ENCODE measurements at places on chromosomes 6 and 20. TPM values are rescaled to one million over a fixed set of nuclear protein-coding genes. Genes with fewer than 3 reads are reported as not detected.

DNA sequence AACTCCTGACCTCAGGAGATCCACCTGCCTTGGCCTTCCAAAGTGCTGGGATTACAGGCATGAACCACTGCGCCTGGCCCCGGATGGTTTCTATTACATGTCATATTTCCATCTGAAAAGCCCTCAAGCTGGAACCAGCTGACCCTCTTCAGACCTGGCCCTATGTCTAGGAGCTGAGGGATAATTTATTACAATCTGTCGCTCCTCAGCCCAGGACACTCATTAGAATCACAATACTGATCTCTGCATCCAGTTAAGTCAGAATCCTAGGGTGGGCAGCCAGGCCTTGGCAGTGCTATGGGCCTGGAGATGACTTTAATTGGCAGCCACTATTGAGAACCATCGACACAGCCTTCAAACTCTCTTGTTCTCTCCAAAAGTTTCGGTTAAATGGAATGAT is 162.6 kb upstream of the SNX9 start:
- H3K36me3 ChIP-seq: no peaks in the 10 kb centered on the region
- H3K4me1 ChIP-seq: no peaks in the 10 kb centered on the region
- H3K27ac ChIP-seq: no peak overlapping the region

DNA sequence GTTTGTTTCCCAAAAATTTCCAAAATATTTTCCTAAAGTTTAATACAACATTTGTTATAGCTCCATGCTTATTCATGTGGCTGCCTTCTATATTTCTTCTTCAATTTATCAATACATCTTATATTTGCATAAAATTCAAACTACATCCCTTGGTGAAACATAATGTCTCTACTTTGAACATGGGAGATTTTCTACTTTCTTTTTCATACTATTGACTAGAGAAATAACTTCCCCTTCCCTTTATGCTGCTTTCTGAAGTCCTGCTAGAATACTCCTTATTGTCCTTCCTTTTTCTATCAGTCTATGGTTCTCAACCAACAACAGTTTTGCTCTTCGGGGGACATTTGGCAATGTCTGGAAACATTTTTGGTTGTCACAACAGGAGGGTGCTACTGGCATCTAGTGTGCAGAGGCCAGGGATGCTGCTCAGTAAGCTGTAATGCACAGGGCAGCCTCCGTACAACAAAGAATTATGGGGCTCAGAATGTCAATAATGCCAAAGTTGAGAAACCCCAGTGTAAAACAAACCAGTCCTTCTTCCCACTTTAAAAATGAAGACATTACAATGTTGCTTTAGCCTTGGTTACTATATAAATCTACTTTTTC is 29.9 kb downstream of the MKKS start:
- DNase-seq: no peak
- H3K4me1 ChIP-seq: peaks cover 5% of the 10 kb centered on the region
- no peaks in the 10 kb centered on the region for H3K36me3 ChIP-seq
- H3K27me3 ChIP-seq: no peaks in the 10 kb centered on the region
- H3K27ac ChIP-seq: no peak overlapping the region
- H3K4me3 ChIP-seq: no peak overlapping the region

DNA sequence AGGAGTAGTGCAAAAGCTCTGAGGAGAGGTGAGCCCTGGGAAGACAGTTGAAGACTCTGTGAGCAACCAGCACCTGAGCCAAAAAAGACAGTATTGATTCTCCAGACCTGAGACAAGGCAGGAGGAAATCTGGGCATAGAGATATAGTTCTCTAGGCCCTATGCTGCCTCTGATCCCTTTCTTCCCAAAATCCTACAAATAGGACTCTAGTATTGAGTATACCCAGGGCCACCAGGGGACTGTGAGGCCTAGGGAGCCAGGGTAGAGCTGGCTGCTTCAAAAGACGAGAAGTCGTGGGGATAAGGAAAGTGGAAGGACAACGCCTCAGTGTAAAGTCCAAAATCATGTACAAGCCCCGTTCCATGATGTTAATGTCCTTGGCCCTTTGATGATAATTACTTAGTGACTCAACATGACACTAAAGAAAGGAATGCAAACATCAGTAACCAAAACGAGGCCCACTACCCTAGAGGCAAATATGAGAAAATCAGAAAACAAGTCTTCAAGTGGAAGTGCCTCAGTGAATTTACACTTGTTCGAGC is 197.3 kb upstream of the PROKR2 start:
- no peaks in the 10 kb centered on the region for H3K27me3 ChIP-seq
- DNase-seq: no peak
- H3K27ac ChIP-seq: no peak overlapping the region
- no peak overlapping the region for H3K4me3 ChIP-seq
- H3K36me3 ChIP-seq: no peaks in the 10 kb centered on the region

- no peak overlapping the region for H3K27ac ChIP-seq
- no peaks in the 10 kb centered on the region for H3K4me1 ChIP-seq
- no peak overlapping the region for H3K4me3 ChIP-seq
Measured at GRCh38 chr6:47440719-47441118, 36.9 kb upstream of the CD2AP start.

The HSPA1L gene
- total RNA-seq: 3.1 TPM

The FGD2 gene
- 15.6 TPM for total RNA-seq

The BMP5 gene
- not detected for total RNA-seq

The DHX35 gene
- 12.9 TPM for total RNA-seq

The PEX3 gene
- total RNA-seq: 18.4 TPM

Measured in activated CD8-positive, alpha-beta memory T cell treated with anti-CD3 and anti-CD28 coated beads, Interleukin-2, amount 10 ng/mL, durations not matched to agents 7 days and 5 days (primary cell).